ENCODE measurements at places on chromosomes 6 and 20.

DNA sequence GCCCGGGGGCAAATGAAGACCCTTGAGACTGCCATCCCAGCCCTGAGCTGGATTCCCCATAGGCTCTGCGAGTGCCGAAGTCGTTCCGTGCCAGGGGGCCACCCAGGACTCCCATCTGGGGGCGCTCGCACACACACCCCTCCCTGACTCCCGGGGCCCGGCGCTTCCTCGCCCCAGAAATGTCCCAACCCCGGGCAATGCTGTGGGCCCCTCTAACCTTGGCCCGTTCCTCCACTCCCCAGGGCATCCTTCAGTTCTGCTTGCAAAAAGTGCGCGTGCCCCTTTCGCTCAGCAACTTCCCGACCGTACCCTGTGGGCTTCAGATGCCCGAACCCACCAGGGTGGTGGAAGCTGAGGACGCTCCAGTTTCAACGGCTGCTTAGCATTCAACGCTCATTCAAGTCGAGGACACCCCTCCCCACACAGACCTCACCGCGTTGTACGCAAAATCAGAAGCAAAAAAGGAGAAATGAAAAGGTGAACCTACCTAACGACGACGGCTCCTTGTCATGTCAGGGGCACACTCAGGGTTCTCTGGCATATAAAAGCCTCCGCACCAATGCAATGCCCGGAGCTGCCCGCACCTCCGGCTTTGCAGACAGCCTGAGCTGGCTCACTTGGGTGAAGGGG lies 25.3 kb downstream of the RIPOR2 start:
- no peak for DNase-seq

- no peak for DNase-seq
These were observed 16.1 kb downstream of the TAF4 start for GRCh38 chr20:62049342-62050165.

DNA sequence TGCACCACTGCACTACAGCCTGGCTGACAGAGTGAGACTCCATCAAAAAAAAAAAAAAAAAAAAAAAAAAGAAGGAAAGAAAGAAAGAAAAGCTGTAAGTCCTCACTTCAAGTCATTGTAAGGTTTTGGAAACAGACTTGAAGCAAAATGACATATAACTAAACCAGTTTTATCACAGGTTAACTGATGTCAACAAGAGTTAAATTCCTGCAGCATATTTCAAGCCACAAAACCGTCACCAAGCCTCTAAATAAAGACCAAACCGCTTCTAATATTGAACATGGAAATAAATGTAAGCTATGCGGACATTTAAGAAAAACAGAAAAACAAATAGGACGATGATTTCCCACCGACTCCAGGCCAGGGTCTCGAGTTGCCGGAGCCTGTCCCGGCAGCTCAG lies 88.9 kb upstream of the RPS6KA2 start:
- no peak for DNase-seq

DNA sequence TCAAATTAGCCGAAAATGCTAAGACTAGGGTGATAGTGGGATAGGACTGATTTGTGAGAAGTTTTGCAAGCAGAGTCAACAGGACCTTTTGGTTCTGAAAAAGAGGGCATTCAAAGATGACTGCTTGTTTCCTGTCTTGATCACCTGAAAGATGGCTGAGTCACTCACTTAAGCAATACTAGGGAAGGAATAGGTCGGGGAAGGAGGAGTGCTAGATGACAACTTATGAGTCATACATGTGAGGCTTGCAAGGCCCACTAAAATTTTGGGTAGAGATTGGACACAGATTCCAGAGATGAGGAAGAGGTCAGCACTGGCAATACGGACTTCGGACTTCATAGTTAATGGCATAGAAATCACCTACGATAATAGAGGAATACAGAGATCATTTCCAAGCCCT lies 89.2 kb downstream of the FAM83B start:
- DNase-seq, result no peak

DNA sequence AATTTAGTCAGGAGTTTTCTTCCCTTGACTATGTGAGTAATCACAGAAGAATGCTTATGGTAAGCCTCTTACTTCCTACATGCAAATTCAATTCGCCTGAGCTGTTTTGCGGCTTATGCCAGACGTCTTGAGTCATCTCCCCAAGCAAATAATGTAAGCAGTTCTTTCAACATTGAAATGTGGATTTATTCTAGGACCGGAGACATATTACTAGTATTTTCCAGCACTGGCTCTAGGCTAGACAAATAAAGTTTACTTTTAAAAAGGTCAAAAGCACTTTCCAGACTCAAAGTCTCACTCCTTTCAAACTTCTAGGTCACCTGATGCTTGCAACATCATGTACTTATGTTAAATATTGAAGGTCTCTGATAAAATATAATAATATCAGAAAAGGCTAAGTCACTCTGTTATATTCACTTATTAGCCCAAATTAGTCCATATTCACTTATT lies 38.1 kb upstream of the NOX3 start:
- no peak for DNase-seq

DNA sequence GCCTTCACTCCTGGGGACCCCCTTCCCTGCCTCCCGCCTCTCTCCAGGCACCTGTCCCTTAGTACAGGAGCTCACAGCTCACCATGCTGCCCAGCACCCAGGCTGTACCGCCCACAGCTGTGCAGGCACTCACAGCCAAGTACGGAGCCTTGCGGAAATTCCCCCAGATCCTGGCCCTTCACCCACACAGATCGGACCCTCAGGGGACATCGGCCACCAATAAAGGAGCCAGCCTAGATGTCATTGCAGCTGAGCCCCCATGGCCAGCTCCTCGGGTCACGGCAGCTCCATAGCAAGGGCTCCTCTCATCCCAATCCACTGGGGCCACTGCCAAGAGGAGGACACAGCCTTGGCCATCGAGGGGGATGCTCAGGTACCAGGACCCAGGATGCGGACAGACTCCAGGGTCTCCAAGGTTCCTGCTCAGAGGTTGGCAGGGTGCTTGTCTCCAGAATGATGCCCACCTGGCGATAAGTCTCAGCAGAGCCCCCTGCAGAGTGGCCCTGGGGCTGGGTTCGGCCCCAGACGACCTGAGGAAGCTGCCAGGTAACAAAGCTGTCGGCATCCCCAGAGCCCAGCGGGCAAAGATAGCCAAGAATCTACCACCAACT lies 82.3 kb downstream of the YTHDF1 start:
- no peak for DNase-seq

DNA sequence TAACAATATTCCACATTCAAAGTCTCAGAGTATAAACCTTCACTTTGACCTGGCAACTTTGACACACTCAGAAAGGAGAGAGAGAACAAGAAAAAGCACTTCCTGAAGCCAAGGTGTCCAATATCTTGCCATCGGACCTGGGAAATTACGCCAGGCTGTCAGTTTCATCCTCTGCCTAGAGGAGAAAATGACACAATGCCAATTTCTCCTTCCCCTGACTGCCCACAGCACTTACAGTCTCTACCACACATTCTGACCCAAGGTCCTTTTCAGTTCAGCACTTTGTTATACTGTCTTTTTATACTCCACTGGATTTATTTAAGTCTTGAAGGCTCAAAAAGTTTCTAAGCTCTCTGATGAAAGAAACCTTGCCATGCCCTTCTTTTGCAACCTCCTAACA lies 250.4 kb downstream of the GMPR start:
- DNase-seq, result no peak

DNA sequence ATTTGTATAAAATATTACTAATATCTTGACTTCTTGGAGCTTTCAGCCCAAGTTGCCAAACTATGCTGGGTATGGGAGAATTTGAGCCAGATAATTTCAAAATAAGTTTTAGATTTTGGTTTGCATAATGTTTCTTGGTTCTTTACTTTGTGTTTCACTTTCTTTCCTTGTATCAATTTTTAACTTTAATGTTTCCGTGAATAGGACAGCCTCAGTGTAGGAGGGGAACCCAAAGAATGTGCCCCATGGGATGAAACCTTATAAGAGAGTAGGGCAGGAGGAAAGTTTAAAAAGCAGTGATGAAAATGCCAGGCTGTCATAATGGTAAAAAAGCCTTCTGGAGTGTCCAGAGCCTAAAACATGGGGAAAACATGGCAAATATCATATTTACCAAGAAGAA lies 252.4 kb upstream of the IRAK1BP1 start:
- DNase-seq, result no peak

DNA sequence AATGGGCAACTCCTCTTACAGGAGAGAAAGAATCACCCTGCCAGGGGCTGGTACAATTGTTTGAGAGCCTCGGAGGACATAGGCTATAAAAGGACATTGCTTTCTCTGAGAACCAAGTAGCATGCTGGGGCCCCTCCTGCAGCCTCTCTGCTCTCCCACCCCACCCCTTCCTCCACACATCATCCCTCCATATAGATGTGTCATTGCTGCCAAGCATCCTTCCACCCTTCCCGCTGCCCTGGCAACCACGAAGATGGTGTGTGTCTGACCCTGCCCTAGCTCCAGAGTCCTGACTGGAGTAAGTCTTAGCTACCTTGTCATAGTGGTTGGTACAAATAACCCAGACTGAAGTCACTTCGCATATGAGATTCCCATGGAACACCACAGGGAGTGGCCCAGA lies 129.7 kb downstream of the SNX5 start:
- DNase-seq, result no peak

DNA sequence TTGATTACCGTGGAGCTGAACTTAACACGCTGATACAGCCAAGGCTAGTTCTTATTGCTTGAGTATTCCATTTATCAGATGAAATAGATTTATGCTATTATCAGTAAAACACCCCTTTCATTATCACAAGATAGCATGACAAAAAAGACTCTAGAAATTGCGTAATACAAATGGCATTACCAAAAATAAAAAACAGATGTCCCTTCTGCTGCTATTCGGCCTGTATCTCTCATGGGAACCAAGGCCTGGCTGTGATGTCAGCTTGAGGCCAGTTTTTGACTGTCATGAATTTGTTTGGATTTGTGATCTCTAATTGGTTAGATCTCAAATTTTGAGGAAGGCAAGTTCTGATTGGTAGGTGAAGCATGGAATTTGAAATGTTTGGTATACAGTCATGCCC lies 25.2 kb downstream of the MEI4 start:
- no peak for DNase-seq

DNA sequence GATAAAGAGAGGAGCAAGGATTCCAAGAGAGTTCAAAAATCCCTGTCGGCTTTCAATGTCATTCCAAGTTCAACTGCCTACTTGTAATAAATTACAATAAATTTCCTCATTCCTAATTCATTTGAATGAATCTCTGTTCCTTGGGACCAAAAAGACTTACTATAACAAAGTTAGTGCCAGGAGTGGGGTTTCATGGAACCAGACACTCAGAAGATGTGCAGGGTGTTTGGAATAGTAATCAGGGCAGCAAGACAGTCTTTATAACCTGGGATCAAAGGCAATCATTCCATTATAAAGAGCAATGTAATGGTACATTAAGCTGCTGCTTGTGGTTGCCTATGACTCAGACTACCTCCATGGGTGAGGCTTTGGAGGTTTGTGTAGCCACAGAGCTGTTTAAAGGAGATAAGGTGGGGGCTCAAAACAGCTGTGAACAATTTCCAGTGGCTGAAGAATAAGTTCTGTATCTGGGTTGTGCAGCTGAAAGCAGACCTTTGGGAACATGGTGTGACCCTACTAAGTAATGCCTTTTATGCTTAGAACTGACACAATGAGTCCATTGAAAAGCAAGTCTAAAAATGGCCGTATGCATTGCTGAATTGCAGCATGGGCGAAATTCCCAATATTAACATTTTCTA lies 159.9 kb downstream of the LINC00237 start:
- no peak for DNase-seq

GRCh38 chr6:79334674-79335073 lies 100.2 kb upstream of the HMGN3 start:
- no peak for DNase-seq

DNA sequence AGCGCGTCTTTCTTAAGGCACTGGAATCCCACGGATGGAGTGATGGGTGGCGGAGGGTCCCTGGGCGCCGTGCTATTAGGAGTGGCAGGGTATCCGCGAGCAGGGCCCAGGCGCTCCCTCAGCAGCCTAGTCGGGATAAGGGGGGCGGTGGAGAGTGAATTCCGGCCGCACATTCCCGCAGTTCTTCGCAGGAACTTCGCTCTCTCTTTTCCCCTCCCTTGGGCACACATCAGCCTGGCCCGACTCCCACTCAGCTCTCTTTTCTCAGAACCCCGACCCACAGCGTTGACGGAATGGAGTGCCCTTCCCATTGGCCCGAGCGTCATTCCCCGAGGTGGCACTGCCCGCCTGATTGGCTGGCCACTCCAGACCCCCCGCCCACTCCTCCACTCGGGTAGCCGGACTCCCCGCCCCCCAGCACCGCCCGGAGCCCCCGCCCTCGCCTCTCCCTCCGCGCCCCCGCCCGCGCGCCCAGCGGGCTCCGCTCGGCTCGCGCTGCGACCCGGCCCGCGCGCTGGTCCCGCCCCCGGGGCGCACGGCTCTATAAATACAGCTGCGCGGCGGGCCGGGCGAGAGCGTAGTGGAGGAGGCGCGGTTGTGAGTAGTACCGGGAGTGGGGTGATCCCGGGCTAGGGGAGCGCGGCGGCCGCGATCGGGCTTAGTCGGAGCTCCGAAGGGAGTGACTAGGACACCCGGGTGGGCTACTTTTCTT lies at the start of gene ID4:
Gene ID4, plus strand, starts transcription at position 572 of the 712 bp plus-strand sequence. CDS start 385 bp downstream, outside the sequence.
- DNase-seq, result no peak

DNA sequence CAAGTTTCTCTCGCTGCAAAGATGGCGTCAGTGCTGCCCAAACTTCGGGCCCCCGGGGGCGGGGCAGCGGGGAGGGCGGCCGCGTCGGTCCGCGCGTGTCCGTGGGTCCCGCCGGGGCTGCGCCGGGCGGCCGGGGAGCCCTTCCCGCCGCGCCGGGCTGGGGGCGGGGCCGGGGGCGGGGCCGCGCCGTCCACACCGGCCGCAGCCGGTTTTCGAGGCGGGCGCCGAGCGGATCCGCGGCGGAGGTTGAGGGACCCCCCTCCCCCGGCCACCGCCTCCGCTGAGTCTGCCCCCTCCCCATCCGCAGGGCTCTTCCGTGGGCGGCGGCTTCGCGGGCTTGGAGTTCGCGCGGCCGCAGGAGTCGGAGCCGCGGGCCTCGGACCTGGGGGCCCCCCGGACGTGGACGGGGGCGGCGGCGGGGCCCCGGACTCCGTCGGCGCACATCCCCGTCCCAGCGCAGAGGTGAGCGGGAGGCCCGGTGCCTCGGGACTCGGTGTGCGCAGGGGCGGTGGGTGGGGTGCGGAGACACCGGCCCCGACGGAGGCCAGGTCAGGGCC lies 572 bp downstream of the SLC2A4RG start:
- DNase-seq, result no peak

DNA sequence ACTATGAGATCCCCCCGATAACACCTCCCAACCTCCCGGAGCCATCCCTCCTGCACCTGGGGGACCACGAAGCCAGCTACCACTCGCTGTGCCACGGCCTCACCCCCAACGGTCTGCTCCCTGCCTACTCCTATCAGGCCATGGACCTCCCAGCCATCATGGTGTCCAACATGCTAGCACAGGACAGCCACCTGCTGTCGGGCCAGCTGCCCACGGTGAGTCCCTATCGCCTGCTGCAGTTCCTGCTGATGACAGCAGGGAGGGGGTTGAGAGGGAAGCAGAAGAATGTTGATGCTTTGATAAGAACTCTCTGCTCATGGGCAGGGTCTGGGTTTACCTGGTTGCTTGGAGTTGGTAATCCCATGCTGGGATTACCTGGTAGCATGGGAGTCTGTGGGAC lies 91.9 kb downstream of the TOX2 start:
- DNase-seq, result no peak

Measured in esophagus squamous epithelium (tissue), 5 donors.